Glutamatergic neuron (in vitro differentiated cells): ENCODE measurements at places on chromosomes 13 and 19. TPM values are rescaled to one million over a fixed set of nuclear protein-coding genes. Genes with fewer than 3 reads are reported as not detected.
A peak's percentile ranks its signal among the peaks of the same experiment; 100 is the strongest.

SIGLEC12 gene
- not detected for total RNA-seq

- H3K36me3 ChIP-seq, result no peaks in the 10 kb centered on the region
- no peak within 1 kb of the TSS for H3K4me3 ChIP-seq
- H3K27ac ChIP-seq, result no peak within 1 kb of the TSS
- no peaks in the 10 kb centered on the region for H3K4me1 ChIP-seq
- no peak for DNase-seq
Observed at GRCh38 chr13:41019011-41019487, at the start of gene ELF1. Gene ELF1 (minus strand): TSS chr13:41019316. CDS start chr13:40982054, 37,262 bp downstream.

- H3K27me3 ChIP-seq, result peaks cover 11% of the 10 kb centered on the region
- no peak overlapping the region for H3K4me3 ChIP-seq
- H3K36me3 ChIP-seq, result no peaks in the 10 kb centered on the region
- peaks cover 22% of the 10 kb centered on the region for H3K4me1 ChIP-seq
Observed at GRCh38 chr19:13063461-13064091, 39.1 kb downstream of the LYL1 start.

SLC25A41 gene
- total RNA-seq, result 0.29 TPM

DNA sequence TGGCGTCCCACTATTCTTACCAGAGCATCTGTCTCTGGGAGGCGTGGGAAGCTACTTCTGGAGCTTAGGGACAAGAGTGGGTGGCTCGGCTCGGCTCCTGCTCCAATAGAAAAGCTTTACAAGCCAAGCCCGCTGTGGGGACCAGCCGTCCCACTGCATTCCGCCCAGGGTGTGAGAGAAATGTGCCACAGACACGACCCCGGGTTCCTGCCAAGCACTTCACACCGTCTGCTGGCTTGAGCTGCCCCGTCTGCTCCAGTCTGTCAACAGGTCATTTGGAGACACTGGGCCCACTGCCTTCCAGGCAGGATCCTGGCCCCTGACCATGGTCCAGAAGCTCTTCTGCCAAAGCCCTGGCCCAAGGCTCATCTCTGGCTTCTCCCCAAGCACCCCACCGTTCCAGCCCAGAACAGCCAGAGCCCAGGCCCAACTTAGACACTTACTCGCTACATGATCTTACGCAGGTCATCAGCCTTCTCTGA is 6.5 kb upstream of the FKRP start:
- no peak overlapping the region for H3K4me3 ChIP-seq
- H3K4me1 ChIP-seq, result peaks cover 24% of the 10 kb centered on the region
- H3K27me3 ChIP-seq, result no peaks in the 10 kb centered on the region
- no peak for DNase-seq
- no peaks in the 10 kb centered on the region for H3K36me3 ChIP-seq

- H3K4me3 ChIP-seq, result no peak overlapping the region
- H3K27me3 ChIP-seq, result no peaks in the 10 kb centered on the region
- peaks cover 2% of the 10 kb centered on the region for H3K4me1 ChIP-seq
- no peak overlapping the region for H3K27ac ChIP-seq
Observed at GRCh38 chr13:42996584-42996983, 4.5 kb upstream of the EPSTI1 start.

ZNF560 gene
- total RNA-seq, result not detected

DNA sequence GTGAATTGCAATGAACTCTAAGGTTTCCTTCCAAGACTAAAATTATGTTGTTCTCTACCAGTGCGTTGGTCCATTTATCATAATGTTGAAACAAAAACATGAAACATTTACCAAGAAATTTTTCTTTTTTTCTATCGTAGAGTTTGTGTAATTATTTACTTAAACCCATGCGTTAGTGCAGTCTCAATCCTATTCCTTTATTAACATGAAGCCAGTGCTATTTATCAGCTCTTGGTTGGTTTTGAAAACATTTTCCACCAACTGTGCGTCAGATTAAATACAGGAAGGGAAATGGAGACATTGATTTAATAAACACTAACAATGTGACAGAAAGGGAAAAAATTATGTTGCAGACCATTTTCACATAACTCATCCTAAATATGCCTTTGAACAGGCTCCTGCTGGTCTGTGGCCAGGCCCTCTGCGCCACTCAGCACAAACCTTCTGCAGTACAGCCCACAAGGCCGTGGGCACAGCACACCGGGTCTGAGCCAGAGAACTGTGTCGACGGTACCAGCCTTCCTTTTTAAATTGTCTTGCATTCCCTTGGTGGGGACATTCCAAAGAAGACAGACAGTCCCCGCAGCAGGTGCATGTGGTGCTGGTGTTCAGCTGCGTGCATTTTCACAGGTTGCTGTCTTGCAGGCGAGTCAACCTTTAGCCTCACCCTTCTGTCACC is 135.8 kb downstream of the SHISA2 start:
- DNase-seq, result no peak
- no peak overlapping the region for H3K4me3 ChIP-seq
- H3K27me3 ChIP-seq, result peaks cover 4% of the 10 kb centered on the region
- H3K27ac ChIP-seq, result no peak overlapping the region

DNA sequence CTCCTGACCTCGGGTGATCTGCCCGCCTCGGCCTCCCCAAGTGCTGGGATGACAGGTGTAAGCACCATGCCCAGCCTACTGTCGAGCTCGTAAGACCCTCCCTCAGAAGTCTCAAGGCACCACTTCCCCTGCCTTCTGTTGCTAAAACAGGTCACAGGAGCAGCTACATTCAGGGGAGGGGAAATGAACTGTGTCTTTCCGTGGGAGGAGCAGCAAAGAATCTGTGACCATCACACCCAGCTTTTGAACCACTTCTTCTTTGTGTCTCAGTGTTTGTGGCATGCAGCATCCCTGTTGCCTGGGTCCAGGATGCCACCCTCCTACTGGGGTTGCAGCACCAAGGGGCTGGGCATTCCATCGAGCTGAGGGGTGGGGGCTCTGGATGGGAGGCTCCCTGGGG is 7.7 kb upstream of the CSNK1G2 start:
- peaks cover 9% of the 10 kb centered on the region for H3K36me3 ChIP-seq
- H3K27ac ChIP-seq, result no peak overlapping the region
- H3K4me1 ChIP-seq, result peaks cover 6% of the 10 kb centered on the region
- H3K4me3 ChIP-seq, result no peak overlapping the region
- DNase-seq, result no peak

PGLYRP2 gene
- not detected for total RNA-seq

GRCh38 chr19:5667751-5668271 is 12.5 kb downstream of the MICOS13 start:
- peaks cover 4% of the 10 kb centered on the region for H3K4me1 ChIP-seq
- DNase-seq, result no peak
- H3K36me3 ChIP-seq, result peaks cover 3% of the 10 kb centered on the region
- H3K27ac ChIP-seq, result no peak overlapping the region
- no peak overlapping the region for H3K4me3 ChIP-seq

DNA sequence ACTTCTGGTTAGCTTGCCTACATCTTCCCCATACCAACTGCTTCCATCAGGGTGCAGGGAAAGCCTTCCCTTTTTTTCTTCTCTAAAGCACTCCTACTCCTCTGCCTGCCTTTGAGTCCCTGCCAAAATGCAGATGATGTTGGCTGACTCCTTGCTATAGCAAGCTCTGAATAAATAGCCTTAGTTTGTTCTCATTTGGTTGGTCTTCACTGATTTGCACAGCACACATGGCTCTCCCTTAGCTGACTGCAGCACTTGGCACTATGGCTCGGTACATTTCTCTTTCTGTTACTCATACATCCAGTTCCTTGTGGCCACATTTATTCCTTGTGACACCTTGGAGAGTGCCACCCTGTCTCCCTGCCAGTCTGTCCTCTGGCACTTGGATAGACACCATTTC is 249.8 kb downstream of the DCLK1 start:
- H3K4me3 ChIP-seq, result no peak overlapping the region
- peaks cover 6% of the 10 kb centered on the region for H3K36me3 ChIP-seq
- DNase-seq, result no peak
- H3K4me1 ChIP-seq, result peaks cover 11% of the 10 kb centered on the region
- H3K27me3 ChIP-seq, result peaks cover 3% of the 10 kb centered on the region

IGFL3 gene
- total RNA-seq, result not detected

FBN3 gene
- total RNA-seq, result 18.3 TPM

SIGLEC10 gene
- not detected for total RNA-seq

- peaks cover 19% of the 10 kb centered on the region for H3K27me3 ChIP-seq
- DNase-seq, result no peak
- H3K4me1 ChIP-seq, result peaks cover 2% of the 10 kb centered on the region
- no peak overlapping the region for H3K4me3 ChIP-seq
- H3K27ac ChIP-seq, result no peak overlapping the region
Observed at GRCh38 chr19:11483366-11484111, 2.7 kb upstream of the ELAVL3 start.

DNA sequence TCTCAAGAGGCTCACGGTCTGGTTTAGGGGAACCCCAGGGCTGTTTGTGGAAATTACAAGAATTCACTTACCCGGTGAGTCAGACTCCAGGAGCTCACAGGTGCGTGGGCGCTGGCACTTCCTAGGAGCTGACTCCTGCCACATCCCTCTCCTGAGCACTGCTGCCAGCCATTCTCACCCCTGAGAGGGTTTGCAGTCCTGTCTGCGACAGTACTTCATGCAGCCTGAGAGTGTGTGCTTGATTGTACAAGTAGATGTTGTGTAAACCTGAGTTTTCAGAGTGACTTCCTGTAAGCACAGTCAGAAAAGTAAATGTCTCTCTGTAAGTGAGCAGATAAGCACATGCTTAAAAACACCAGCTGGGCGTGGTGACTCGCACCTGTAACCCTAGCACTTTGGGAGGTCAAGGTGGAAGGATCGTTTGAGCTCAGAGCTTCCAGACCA is 8.1 kb downstream of the MRPL4 start:
- H3K4me1 ChIP-seq, result no peaks in the 10 kb centered on the region
- H3K4me3 ChIP-seq, result no peak overlapping the region
- peaks cover 5% of the 10 kb centered on the region for H3K27me3 ChIP-seq
- DNase-seq, result no peak
- H3K36me3 ChIP-seq, result peaks cover 11% of the 10 kb centered on the region
- H3K27ac ChIP-seq, result no peak overlapping the region

ZNF681 gene
- 8.1 TPM for total RNA-seq

GRCh38 chr13:32001154-32001768 is 30.3 kb upstream of the FRY start:
- H3K4me1 ChIP-seq, result peaks cover 15% of the 10 kb centered on the region
- peak overlapping the region; percentile 15 for H3K4me3 ChIP-seq
- no peaks in the 10 kb centered on the region for H3K36me3 ChIP-seq
